ENCODE measurements at places on chromosomes 2 and 18.

DNA sequence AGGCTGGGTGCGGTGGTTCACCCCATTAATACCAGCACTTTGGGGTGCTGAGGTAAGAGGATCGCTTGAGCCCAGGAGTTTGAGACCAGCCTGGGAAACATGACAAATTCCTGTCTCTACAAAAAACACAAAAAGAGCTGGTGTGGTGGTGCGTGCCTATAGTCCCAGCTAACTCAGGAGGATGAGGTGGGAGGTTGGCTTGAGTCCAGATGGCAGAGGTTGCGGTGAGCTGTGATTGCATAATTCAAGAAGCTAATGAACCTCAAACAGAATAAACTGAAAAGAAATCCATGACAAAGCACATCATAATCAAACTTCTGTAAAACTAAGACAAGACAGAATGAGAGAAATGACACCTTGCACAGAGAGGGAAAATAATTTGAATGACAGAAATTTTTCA is 54.8 kb downstream of the SEMA4F start:
- no peak for DNase-seq

DNA sequence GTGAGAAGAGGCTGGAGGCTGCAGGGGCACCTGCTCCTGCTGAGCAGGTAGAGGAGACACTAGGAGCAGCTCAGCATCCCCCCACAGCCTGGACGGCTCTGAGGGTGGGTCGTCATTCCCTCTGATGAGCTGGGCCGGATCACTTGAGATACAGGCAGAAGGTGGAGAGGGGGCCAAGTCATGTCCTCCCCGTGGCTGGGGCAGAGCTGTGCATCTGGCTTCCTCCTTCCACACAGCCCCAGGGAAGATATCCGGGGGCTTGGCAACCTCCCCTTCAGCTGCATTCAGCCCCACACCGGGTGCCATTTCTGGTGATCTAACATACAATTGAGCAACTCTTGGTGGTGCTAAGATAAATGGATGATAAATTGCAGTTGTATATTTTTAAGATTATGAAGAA is 236.9 kb downstream of the LDLRAD4 start:
- DNase-seq: no peak

- DNase-seq: no peak
These were observed 55.3 kb downstream of the HS1BP3 start for GRCh38 chr2:20595439-20596192.

- peak; percentile 68 for DNase-seq
These were observed 84.1 kb upstream of the NABP1 start for GRCh38 chr2:191593622-191594385.

- DNase-seq: no peak
These were observed 27.7 kb downstream of the SNORC start for GRCh38 chr2:232897598-232898408.

DNA sequence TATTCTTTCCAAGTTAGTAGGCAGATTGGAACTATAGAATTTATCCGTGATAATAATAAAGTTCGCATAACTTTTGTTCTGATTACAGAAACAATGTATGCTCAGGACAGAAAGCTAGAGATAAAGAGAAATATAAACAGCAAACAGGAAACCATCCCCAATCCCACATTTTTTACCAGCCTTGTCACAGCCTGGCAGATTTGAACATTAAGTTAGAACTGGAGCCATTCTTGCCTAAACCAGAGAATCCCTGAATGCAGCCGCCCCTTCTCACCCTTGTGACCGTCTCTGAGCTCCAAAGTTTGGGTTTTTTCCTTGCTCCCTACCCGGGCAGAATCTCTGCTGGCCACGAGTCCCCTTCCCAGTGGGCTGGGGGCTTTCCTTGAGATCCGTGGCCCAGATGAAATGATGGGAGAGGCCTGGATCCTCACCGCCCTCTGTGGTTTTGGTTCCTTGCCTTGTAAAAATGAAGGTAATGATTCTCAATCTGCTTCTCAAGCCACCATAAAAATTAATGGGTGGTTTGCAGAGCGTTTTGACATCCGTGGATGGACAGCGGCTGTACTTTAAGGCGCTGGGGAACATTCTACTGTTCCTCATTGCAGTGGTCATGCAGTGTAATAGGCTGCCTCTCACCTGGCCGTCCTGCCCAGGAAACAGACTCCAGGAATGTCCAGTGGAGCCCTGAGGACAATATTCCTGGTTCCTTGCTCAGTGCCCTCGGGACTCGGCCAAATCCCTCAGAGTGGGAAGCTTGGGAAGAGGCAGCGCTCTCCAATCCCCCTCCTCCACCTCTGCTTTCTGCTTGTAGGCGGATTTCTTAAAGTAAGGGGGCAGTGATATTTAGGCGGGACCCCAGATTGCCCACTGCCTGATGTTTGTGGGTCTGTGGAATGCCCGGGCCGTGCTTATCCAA is 1.6 kb downstream of the SH3BP4 start:
- DNase-seq: no peak

DNA sequence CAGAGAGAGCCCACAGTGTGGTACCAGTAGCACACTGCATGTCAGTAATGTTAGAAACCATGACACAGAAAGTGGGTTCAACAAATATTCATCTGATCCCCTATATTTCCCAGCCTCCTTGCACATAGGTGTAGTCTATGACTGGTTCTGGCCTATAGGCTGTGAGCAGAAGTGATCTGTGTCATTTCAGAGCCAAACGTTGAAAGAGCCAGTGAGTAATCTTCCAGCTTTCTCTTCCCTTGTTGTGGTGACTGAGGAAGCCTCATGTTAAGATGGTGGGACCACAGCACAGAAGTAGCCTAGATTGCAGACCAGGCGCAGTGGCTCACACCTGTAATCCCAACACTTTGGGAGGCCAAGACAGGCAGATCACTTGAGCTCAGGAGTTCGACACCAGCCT is 4.1 kb downstream of the TMEM237 start:
- no peak for DNase-seq

DNA sequence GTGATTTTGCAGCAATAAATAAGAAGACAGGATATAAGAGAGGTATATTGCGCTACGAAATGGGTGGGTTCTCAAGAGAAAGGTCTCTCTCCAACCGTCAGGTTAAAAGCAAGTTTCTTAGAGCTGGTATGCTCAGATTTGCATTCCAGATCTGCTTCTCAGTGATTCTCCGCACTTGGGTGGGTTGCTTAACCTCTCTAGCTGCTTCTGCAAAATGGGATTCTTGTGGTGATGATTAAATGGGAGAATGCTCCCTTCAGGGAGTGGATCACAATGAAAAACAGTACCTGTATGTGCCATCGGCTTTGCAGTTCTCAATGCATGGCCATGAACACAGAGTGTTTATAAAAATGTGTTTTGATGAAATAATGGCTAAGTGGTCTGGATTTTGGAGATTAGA is 477.7 kb downstream of the TNS1 start:
- DNase-seq: no peak

DNA sequence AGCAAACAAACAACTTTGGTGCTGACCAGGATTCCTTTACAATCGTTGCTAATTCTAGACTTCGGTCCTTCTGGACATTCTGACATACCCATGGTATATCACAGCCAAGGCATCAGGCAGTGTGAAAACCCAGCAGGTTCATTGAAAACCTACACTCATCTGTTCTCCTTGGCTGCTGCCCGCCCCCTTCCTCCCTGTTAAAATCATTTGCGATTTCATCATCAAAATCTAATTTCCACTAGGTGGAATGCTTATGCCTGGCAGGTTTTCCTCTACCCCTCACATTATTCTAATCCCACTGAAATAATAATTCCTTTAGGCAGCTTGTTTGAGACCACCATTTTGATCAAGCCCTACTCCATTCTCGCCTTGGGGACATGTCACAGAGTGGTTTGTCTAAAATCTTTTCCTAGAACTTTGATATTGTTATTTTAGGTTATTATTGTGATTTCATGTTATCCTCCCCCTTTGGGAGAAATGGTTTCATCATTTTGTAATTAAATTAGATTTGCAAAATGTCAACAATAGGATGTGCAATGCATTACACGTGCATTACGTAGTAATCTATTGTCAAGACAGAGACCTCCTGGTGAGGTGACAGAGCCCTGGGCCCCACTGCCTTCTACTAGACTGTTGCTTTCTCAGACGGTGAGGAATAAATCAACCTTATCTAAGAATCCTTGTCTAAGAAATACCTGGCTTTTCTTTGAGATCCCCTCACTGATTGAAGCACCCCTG is 31.0 kb upstream of the ASPRV1 start:
- no peak for DNase-seq

DNA sequence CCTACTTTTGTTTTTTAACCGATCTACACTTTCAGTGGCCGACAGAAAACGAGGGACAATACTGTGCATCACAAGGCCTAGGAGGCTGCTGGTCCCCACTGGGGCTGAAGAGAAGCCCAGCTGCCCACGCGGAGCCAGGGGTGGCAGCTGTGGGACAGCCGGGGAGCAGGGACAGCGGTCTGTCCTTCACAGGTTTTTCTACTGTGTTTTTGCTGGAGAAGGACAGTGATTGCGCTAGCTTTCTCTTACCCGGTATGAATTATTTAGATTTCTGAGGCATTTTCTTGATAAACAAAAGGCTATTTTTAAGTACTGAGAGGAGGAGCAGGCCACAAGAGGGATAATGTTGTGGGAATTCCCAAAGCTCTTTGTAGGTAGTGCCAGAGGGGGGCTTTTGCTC is 219.8 kb downstream of the ATAD2B start:
- DNase-seq: no peak

DNA sequence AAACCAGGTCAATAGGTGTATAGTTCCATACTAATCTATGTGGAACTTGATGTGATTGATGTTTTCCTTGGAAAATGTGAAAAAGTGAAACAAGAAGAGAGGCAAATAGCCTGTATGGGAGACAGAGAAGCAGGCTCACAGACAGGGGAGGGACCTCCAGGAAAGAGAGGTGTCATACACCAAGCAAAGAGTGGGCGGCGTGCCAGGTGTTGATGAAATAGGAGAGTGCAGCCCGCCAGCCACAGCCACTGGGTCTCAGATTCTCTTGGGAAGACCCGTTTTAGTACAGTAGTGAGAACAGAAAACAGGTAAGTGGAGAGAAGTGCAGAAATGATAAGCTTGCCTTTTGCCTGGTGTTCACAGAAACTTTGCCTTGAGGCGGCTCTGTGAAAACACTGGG is 301.9 kb downstream of the ZNF407 start:
- DNase-seq: no peak

DNA sequence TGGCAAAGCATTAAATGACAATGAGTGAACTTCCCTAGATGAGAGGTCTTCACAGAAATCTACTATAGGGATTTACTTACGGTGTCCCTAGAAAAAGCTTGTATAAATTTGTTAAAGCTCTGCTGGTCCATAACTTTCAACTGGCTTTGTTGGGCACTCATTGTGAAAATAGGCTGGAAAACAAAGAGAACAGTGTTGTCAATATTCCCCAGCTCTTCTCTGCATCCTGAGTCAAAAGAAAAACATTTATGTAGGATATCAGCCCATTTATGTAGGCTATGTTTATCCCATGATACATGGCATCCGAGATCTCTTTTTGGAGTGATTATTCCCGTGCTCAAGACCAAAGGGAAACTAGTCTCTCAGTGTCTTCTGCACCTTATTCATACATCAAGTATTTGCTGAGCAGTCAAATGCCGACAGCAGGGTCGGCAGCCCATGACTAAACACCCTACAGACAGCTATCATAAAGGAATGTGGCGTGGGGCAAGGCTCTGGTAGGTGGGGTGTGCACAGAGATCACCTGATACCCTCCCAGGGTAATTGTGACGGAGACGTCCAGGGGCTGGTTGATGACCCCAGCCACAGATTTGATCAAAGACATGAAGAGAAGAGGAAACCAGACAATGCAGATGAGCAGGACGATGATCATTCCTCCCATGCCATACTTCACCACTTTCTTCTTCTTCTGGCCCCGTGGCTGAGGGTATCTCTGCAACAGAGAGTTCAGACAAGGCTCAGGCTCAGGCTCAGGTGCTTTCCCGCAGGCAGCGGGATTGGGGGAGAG is 155.9 kb downstream of the NAPG start:
- no peak for DNase-seq

GRCh38 chr2:203237346-203238238 is 1.2 kb upstream of the CYP20A1 start:
- no peak for DNase-seq

DNA sequence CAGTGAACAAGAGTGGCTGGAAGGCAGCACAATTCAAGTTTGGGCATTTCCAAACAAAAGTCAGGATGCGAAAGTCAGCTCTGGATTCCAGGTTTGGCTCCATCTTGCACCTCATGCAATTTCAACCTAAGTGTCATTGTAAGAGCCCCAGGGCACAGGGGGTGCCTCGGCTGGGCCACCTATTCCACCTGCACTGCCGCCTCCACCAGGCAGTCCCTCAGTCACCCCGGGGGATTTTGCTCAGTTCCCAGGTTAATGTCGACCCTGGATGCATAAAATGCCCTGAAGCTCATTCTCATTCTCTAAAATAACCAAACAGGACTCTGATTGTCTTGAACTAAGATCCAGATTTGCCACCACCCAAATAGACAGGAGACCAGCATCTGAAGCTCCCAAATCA is 77.6 kb downstream of the EDAR start:
- DNase-seq: no peak

DNA sequence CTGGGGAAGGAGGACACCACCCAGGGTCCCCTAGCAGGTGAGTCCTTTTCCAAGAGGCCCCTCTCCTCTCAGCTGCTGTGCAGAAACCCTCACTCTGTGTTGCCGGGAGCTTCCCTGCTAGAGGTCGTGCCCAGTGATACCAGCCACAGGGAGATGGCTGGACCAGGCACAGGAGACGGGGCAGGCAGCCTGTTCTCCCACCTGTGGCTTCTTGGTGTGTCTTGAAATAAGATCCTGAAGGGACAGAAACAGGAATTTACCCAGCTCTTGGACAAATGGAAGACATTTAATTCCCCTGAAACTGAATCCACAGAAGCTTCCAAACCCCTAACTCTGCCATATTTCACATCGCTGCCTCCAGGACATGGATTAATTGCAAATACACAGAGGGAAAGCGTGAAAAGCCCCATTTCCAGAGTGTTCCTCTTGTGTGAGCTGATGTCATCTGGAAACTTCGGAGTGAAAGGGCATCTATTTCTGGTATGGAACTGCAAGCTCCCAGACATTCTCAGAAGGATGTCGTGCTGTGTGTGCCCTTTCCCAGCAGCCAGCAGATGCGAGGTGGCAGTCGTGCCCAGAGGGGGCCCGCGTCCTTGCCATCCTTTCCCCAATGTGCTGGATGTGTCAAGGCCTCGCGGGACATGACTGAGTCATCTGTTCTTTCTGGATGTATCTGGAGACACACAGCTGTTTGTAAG is 177.7 kb downstream of the SEPTIN10 start:
- no peak for DNase-seq

GRCh38 chr2:133705287-133705686 is 137.0 kb upstream of the NCKAP5 start:
- no peak for DNase-seq

GRCh38 chr2:168450171-168450570 is 5.9 kb upstream of the CERS6 start:
- DNase-seq: no peak

DNA sequence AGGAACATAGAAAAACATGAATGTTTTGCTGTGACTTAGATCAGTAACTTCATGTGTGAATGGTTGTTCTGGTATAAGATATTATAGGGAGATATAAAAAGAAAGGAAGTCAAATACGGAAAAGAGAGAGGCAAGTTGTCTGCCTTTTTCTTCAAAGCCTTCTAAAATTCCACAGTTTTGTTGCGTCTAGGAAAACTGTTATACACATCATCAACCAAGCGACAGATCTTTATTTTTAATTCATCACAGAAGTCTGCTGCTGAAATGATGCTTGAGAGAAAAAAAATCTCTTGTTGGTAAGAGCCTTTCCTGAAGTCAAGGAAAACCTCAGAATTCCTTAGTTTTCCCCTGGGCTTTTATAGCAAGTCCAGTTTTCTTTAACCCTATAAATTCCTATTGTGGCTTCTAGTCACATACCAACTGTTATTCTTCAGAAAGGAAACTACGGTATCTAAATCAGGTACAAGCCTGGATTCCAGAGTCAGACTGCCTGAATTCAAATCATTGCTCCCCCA is 36.3 kb upstream of the TANC1 start:
- DNase-seq: no peak

Data from keratinocyte (primary cell).